ENCODE measurements at places on chromosomes 2 and 18.

DNA sequence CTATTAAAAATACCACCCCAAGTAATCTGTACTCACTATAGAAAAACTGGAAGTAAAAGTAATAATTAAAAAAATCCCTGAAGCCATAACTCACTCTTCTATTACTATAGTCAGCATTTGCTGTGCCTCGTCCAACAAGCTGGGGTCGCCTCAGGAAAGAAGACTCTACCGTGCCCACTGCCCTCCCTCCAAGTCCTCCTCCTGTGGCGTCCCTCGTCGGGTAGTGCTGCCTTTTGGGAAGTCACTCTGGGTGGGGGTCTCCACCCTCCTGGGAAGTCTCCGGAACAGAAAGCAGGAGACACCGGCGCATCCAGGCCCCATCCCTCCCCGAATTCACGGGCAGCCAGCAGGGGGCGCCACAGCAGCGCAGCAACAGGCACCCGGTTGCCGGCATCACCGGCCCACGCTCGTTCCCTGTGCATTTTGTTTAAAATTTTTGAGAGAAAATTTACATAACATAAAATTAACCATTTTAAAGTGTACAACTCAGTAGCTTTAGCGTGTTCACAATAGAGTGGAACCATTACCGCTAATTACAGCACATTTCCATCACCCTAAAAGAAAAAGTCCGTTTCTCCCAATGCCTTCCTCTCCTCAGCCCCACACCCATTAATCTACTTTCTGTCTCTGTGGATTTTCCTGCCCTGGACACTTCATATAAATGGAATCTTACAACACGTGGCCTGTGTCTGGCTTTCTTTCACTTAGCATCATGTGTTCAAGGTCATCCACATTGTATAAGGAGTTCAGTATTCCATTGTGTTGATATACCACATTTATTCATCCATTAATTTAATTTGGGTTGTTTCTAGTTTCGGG is 62.2 kb downstream of the ADNP2 start:
- peak; percentile 34 for DNase-seq

GRCh38 chr18:3444954-3445353 is 5.0 kb upstream of the TGIF1 start:
- no peak for DNase-seq

DNA sequence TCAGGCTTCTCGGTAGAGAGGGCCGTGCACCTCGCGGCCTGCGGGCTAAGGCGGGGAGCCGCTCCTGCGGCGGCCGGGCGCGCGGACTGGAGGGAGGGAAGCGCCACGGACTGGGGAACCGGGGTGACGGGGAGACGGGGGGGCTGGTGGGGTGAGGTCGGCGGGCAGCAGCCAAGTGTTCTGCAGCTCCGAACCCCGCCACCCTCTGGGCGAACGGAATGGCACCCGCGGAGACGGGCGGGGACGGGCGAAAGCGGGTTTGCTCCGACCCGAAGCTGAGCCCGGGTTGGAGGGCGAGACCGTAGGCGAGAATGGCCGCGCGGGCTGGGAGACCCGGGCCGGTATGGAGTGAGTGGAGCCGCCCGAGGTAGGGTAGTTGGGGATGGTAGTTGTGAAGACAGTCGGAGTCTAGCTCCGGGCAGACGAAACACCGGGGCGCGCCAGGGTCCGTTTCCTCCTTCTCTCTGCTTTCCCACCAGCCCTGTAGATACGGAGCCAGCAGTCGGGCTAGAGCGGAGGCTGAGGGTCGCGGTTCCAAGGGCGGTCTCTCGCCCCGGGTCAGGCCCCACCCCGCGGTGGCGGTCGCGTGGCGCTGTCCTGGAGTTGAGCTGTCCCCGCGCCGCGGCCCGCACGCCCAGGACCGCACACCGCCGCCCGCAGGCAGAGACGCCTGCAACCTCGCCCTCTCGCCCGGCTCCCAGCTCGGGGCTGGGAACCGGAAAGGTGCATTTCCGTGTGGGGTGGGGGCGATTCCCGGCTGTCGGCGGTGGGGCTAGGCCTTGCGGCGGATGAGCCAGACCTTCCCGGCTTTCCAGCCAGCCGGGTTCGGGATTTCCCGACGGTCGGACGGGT is 160.3 kb upstream of the SIX2 start:
- no peak for DNase-seq

GRCh38 chr2:207416111-207416510 is 113.7 kb upstream of the CREB1 start:
- DNase-seq: no peak

GRCh38 chr2:164766216-164766953 is 75.2 kb downstream of the COBLL1 start:
- no peak for DNase-seq

GRCh38 chr2:235527806-235528469 is 34.1 kb downstream of the AGAP1 start:
- DNase-seq: no peak

DNA sequence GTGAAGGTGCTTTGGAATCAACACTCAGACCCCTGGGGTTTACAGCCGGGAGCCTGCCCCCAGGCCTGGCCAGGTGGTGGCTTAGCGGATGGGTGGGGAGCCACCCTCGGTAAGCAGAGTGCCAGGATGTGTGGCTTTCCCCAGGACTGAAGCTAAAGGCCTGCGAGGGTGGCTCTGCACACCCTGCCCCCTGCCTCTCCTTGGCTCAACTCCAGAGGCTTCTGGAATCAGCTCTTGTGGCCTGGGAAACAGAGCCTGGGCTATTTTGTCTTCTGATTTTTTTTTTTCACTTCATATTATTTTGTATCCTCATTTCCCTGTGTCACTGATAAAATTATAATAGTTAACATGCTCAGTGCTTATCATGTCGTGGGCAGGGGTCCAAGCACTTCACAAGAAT is 79.8 kb downstream of the RHOB start:
- DNase-seq: no peak

DNA sequence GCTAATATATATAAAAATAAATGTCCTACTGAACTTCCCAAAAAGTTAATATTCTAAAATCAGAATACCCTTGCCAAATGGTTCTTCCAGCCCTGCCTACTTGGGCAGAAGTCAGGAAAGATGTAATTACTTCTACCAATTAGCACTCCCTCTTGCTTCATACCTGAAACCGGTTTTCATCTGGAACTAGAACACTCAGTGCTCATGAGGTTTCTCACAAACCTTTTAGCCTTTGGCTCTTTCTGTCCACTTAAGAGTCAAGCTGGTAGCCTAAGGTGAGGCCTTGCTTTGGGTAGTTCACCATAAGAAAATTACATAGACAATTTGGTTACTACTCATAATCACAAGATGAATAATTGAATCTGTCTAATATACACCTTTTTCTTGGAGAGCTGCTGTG is 4.1 kb downstream of the DSG3 start:
- DNase-seq: no peak

DNA sequence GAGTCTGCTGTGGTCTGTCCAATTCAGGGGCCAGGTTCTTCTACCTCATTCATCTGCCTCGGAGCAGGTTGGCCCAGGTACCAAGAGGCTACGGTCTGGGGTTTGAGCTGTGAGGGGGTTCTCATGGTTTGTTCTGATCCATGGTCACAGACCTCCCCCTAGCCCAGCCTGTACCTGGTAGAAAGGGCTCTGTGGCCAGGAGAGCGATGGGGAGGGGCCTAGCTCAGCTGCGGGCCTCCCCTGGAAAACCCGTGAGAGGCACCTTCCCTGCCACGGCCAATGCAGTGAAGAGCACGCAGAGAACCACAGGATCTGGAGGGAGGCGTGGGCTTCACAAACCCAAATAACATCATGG is 19.6 kb upstream of the ALLC start:
- DNase-seq: no peak

DNA sequence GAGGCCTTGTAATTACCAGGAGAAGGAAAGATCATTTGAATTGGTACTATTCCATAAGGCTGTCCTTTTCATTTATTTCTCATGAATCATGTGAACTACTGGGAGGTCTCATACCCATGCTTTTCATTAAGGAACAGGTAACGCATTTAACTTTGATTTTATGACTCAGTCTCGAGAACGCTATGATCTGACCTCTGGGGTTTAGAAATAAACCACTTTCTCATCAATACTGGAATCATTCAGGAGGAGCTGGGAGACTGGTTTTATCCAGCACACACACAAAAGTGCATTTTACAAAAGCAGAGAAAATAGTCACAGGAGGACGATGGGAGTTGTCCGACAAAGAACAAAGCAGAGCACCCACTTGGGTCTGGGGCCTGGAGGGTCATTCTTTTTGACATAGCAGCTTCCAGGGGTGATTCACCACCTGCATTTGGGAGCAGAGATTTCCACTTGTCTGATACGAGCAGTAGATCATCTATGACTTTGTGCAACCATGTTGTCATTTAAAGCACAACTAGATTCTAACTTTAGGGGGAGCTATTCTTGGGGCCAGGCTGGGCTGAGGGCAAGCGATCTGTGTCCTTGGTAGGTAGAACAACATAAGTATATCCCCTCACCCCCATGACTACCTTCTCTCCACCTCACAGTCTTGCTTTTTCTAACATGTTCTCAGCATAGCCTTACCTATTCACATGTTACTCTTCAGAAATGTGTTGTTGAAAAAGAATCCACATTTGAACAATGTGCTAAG is 95.9 kb upstream of the SCG2 start:
- no peak for DNase-seq

- no peak for DNase-seq
These were observed 139.6 kb downstream of the CABLES1 start for GRCh38 chr18:23274638-23275482.

GRCh38 chr2:43062058-43062457 is 164.3 kb downstream of the ZFP36L2 start:
- no peak for DNase-seq
